Activated CD4-positive, CD25-positive, alpha-beta regulatory T cell treated with anti-CD3 and anti-CD28 coated beads, Interleukin-2, amount 50 U/mL, for 16 hours (primary cell): ENCODE measurements at places on chromosomes 5 and 9.

DNA sequence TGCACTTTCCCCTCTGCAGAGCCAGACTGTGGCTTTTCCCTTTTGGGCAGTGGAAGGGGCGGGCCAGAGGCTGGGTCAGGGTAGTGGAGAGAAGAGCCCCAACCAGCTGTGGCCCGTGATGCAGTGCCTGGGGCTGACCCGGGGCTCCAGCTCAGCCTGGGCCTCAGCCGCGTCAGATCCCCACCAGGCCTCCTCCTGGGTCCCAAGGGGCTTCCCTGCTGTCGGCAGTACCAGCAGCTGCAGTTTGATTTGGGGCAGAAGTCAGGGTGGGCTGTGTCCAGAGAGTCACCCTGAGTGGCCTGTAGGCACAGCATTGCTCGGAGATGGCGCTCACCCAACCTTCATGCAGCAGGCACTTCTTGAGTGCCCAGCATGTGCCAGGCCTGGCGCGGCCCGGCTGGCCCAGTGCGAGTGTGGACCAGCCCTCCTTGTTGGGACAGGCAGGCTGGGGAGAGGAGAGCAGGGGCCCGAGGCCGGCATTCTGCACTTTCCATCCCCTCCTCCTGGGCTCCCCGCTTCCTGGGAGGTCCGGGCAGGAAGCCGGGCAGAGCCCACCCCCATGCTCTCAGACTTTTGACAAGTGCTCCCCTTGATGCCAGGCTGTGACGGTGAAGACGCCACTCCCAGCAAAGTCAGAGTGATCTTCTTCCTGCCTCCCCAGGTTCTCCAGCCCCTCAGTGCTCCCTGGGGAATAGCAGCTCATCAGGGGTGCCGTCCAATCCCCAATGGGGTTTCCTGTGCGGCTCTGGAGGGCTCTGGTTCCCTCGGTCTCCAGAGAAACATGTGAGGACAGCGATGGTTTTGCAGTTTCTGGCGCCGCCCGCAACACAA lies 88.3 kb upstream of the COL5A1 start:
- no peak for DNase-seq

DNA sequence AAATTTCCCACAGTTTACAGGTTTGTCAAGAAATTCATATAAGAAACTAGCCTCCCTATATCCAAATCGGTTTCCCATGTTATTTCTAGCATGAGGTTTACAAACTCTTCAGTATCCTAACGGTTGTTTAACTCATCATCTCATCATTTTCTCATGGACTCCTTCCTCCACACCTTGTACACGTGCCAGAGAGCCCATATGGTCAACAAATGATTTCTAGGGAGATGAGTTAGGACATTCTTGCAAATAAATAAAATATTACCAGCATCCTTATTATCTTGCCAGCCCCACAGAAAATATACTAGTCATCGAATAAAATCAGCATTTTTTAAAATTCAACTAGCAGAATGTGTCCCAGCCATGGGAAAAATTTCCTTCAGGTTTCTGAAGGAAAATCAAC lies 285.2 kb downstream of the EBF1 start:
- no peak for DNase-seq

DNA sequence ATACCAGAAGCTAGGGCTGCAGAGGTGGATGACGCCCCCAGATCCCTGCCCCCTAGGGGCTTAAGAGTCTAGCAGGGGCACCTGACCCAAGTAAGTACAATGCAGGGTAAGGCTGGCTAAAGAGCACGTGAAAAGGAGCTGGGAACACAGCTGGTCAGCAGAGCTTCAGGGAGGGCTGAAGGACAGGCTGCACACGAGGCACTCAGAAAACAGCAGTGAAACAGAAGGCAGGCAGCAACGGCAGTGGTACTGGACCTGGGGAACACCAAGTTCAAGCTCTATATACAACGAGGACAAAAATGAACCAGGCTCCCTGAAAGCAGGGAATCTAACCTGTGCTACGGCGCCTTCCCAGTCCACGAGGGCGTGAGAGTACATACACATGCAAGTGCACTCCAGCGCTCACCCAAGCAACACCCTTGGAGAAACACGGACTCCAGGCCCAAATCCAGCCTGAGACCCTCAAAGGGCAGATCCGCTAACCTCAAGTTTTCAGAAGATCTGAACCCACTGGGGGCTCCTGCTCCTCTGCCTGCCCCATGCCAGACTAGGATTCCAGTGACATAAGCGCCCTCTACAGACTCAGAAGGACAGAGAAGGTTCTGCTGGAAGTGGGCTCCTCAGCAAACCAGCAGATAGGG lies 57.4 kb downstream of the PSMB7 start:
- no peak for DNase-seq

GRCh38 chr5:71586052-71586940 lies 844 bp upstream of the MCCC2 start:
- no peak for DNase-seq

- no peak for DNase-seq
These were observed 3.8 kb downstream of the MOCS2 start for GRCh38 chr5:53105611-53106300.

GRCh38 chr5:137808503-137809135 lies 54.5 kb upstream of the HNRNPA0 start:
- DNase-seq, result no peak

- DNase-seq, result no peak
These were observed 33.9 kb upstream of the SUSD3 start for GRCh38 chr9:93024646-93024910.

- no peak for DNase-seq
These were observed 19.6 kb downstream of the TCF7 start for GRCh38 chr5:134133995-134134541.

- DNase-seq, result no peak
These were observed 10.8 kb downstream of the C5orf15 start for GRCh38 chr5:133957591-133957990.

DNA sequence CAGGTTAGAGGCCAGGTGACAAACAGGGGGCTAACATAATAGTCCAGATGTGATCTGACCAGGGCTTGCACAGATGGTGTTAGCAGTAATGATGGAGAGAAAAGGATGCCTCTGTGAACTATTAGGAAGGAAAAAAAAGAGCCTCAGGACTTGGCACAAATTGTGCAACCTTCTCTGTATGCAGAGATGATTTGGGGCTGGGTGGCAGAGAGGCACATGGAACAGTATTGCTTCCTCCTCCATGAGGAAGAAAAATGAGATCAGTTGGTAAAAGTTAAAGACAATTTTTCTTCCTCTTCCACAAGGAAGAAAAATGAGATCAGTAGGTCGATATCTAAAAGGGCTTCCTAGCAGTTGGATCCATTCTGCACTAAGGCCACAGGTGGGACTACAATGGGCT lies 13.9 kb upstream of the ANXA6 start:
- DNase-seq, result no peak

- no peak for DNase-seq
These were observed 364.2 kb downstream of the KIAA0825 start for GRCh38 chr5:94254214-94254613.

- no peak for DNase-seq
These were observed 307.9 kb upstream of the SMARCA2 start for GRCh38 chr9:1707291-1707690.

DNA sequence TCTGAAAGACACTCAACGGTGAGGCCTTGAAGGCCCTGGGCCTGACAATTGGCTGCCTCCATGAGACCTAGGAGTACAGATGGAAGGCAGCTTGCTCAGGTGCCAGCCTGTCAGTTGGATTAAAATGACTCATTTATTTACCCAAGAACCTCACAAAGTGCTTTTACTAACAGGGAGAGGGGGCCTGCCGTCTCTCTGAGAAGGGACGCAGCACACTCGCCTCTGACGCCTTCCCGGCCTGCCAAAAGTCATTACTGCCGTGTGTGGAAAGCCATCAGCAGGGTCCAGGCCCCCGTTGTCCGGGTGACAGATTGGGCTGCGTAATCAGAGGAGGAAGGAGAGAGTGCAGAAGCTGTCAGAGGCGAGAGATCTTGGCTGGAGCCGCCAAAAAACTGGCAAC lies 32.4 kb downstream of the DDX31 start:
- no peak for DNase-seq

- DNase-seq, result no peak
These were observed 26.6 kb downstream of the IRX2 start for GRCh38 chr5:2724831-2725230.

DNA sequence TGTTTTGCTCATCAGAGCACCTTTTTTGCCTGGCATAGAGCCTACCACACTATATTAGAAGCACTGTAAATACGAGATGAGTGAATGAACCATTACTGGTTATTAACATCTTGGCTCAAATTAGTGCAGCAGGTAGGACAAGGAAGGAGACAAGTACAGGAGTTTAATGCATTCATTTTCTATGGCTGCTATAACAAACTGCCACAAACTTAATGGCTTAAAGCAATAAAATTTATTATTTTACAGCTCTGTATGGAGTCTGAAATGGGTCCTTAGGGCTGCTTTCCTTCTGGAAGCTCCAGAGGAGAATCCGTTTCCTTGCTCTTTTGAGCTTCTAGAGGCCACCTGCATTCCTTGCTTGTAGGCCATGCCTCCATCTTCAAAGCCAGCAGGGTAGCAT lies 59.1 kb downstream of the PDE6A start:
- no peak for DNase-seq

GRCh38 chr9:117462861-117463260 lies 48.0 kb upstream of the ASTN2 start:
- DNase-seq, result no peak

DNA sequence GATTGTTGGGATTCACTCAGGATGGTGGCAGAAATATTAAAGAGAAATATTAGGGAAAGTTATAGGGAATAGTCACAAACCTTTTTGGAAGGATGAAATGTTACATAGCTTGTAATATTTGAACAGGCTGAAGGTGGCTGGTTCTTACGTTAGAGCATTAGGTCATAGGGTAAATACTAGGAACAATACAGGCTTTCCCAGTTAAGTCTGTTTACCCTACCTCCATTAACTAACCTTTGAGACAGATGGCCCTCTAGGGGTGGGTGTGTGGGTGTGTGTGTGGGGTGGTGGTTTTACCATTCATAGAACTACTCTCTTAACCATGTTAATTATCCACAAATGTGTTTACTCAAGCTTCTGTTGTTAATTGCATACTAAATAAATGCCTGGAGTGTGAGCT lies 94.3 kb upstream of the STK32A start:
- no peak for DNase-seq

GRCh38 chr9:80326105-80326504 lies 754.3 kb downstream of the TLE4 start:
- no peak for DNase-seq

- DNase-seq, result no peak
These were observed 174.7 kb downstream of the NR3C1 start for GRCh38 chr5:143228597-143229293.

GRCh38 chr5:81762853-81763252 lies 12.0 kb upstream of the SSBP2 start:
- no peak for DNase-seq

DNA sequence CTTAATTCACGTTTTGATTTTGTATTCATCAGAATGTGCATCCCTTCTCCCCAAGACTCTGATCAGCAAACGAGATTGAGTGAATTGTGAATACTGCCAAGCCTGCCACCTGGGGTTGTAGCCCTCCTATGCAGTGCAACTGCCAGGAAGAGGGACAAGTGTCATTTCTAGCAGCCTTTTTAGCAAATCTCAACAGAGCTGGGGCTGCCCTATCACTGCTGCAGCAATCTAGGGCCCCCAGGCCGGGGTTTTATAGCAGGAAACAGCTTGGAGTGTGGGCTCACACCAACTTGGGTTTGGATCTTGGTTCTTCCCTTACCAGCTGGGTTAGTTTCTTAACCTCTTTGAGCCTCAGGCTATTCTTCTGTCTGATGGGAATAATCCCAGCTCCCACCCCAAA lies 4.0 kb downstream of the CSF1R start:
- DNase-seq, result no peak

GRCh38 chr9:92276331-92277032 lies 17.0 kb downstream of the IARS1 start:
- DNase-seq, result no peak

DNA sequence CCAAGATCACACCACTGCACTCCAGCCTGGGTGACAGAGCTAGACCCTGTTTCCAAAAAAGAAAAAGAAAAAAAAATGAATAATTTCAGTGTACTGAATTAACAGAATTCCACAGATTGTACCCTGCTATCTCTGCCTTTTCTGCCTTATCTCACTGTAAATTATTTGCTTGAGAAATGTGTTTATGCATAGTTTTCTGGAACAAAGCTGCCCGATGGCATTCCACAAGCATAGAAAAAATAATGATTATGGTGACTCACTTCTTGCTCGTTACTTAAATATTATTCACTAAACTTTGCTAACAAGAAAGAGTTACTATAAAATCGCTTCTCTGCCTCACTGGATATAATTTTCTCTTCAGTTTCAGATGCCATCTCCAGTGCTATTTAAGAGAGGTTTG lies 88.7 kb upstream of the FAM169A start:
- no peak for DNase-seq

GRCh38 chr5:140690376-140690932 lies 716 bp downstream of the HARS1 start:
- DNase-seq, result no peak

DNA sequence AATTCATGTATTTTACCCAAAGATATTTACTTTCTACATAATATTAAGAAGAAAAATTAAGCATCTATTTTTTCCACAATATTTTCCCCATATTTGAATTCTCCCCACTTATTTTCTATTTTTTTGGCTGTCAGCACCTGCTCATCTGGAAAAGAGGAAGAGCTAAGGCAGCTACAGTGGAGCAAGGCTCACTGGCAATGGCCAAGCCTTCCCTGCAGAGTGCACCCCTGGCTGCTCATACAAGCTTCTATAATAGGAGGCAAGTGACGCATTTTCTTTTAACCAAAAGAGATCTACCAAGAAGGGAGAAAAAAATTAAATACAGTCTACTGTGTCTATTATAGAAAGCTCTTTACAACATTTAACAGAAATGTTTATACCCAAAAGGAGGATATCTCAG lies 72.5 kb downstream of the AUH start:
- no peak for DNase-seq

DNA sequence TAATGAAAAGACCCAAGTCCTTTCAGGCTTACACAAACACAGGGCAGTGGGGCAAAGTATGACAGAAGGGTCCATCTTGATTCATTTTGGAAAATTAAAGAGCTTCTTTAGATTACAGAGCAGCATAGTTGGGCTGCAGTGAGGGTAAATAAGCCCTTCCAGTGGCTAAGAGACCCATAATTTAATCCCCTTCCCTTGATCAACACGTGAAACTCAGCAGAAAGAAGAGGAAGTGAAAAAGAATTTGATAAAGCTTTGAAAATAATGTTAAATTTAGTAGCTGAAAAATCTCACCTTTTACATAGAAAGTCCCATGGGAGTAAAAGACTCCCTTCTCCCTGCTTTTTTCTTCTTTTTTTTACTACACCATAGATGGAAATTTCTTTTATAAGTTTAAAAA lies 87.6 kb downstream of the FREM1 start:
- DNase-seq, result no peak

GRCh38 chr9:131776473-131776872 lies 36.6 kb upstream of the RAPGEF1 start:
- DNase-seq, result no peak
